ENCODE measurements at places on chromosomes 1 and 21.

DNA sequence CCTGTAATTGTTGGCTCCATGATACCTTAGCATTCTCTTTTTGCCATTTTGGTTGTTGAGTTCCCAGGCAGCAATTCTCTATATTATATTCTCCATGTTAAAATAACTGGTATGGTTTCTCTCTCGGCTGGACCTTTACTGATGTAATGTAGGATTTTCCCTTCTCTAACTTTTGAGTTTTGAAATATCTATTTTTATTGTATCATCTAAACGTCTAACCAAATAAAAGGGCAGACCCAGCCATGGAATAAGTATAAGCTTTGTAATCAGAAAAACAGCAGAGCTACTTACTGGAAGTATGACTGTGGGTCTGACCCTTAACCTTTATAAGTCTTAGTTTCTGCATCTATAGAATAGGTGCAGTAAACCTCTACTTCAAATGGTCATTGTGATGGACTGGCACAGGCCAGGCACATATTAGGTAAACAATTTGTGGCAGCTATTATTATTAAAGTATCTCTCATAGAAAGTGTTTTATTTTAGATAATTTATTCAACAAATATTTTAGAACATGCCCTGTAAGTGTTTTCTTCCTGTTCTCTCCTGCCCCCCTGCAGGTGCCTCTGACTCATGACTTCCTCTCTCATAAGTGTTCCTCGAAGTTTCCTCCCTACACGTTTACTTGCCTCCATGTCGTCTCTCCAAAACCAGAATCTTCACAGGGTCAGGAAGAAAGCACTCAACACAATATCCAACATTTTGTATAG lies 224.9 kb upstream of the FGGY start:
- no peak for DNase-seq

DNA sequence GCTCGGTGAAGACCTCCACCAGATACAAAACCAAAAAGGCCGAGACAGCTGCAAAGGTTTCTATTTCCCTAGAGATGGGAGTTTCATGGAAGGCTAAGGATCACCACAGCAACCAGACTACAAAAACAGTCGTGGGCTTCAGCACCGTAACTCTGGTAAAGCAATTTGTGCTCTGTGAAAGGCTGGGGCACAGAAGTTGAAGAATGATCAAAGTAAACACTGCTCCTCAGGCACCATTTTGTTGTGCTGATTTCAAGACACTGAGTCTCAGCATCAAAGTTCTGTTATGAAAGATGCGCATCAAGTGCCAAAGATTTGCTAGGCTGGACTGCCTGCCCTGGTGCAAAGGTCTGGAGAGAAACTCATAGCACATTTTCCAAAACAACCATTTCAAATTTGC lies 116.2 kb downstream of the TGFBR3 start:
- no peak for DNase-seq

DNA sequence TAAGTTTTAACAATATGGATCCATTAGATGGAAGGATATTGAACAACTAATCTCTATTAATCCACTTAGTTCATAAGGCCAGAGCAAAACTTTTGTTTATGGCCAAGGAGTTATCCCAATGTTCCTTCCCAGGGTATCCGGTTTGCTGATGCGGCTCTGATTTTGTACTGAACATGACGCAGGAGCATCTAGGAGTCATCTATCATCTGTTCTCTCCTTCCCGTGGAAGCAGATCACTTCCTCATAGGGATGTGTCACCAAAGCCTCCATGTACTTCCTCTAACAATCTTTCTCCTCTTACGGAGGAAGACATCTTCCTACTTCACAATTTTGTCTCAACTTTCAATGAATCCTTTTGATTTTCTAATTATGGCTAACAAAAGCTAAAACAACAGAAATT lies 206.6 kb downstream of the APP start:
- no peak for DNase-seq

DNA sequence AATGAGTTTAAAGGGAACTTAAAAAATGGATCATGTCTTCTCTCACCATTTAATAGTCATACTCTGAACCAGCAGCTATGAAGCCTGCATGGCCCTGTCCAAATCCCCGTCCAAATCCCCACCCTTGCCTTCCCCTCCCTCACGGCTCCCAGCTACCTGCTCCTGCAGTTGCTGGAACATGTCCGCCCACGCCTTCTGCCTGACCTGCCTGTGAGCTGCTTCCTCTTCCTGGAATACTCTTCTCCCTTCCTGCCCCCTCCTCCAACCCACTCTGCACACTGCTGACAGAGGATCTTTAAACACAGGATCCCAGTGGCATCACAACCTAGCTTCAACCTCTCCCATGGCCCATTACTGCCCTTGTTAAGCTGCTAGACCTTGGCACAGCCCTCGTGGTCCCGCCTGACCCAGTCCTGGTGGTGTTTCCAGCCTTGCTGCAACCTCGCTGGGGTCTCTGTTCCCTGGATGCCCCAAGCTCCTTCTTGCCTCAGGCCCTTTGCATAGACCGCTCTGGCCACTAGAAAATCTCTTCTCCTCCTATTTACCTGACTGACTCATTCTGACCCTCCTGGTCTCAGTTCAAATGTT lies 118.3 kb downstream of the PTPRU start:
- no peak for DNase-seq

- DNase-seq = no peak
These were observed 98.7 kb upstream of the DAB1 start for GRCh38 chr1:57522575-57522974.

- DNase-seq = no peak
These were observed at the start of gene MAP3K21 for GRCh38 chr1:233327651-233328141. TSS of gene MAP3K21 (plus strand) at chr1:233327724. CDS start at chr1:233328029, 305 bp downstream.

All from activated naive CD8-positive, alpha-beta T cell treated with anti-CD3 and anti-CD28 coated beads for 36 hours (primary cell).